GM04503 (cell line): ENCODE measurements at places on chromosomes 5 and 9.

DNA sequence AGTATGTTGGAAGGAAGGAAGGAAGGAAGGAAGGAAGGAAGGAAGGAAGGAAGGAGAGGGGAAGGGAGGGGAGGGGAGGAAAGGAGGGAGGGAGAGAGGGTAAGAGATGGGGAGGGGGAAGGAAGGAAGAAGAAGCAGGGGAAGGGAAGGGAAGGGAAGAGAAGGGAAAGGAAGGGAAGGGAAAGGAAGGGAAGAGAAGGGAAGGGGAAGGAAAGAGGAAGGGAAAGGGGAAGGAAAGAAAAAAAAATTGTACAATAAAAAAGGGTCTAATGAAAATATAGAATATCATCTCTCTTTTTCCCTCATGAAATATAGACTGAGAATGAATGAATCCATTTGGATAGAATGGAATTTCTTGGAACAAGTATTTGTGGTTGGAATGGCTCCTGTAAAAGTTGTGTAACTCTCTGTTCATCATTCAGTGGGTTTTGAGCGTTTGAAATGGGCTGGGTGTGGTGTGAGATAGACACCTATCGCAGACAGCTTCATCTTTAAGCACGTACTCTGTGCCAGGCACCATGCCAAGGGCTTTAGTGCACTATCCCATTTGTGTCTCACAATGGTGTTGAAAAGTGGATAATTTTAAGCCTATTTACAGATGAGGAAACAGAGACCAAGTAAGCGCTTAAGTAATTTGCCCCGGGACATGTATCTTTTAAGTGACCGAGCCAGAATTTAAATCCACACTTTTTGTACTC is 11.6 kb upstream of the PAPPA start:
- DNase-seq, result no peak

DNA sequence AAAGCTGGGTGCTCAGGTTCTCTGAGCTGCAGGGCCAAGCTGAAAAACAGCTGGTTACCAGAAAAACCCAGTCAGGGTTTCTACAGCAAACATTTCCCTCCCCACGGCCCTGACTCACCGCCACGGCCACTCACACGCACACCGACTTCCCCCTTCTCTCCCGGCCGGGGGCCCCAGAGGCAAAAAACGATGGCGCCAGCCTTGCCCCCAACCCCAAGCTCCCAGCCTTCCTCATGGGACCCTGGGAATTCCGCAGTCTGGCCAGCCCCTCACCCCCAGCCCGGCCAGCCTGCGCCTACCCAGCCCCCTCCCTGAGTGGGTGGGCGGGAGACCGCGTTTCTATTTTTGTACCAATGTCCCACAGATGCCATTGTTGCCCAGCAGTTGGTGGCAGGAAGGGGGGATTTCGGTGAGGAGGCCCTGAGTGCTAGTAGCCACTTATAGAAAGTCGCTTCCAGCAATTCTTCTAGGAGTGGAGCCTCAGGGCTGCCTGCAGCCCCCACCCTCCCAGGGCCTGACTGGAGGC is 18.4 kb downstream of the ENG start:
- DNase-seq, result peak; percentile 65

GRCh38 chr5:32916648-32917047 is 205.5 kb downstream of the NPR3 start:
- no peak for DNase-seq

DNA sequence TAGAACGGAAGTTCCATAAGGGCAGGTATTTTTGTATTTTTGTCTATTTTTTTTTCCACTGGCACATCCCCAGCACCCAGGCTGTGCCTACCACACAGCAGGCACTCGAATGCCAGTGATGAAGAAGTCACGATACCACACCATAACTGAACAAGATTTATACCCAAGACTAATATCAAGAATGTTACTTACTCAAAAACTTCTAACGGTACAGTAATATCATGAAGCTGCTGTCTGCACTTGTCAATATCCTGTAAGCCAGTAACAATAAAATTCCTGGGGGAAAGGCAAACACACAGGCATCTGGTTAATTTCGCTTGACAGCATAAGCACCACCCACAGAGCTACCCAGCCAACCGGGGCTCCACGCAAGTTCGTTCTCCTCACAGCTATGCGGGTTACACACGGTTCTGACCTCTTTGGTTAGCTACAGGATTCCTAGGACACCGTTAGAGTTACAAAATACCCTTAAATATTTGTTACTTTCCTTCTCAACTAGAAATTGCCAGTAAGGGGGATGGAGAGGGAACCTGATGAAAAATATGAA is 1.3 kb downstream of the MED10 start:
- DNase-seq, result no peak

DNA sequence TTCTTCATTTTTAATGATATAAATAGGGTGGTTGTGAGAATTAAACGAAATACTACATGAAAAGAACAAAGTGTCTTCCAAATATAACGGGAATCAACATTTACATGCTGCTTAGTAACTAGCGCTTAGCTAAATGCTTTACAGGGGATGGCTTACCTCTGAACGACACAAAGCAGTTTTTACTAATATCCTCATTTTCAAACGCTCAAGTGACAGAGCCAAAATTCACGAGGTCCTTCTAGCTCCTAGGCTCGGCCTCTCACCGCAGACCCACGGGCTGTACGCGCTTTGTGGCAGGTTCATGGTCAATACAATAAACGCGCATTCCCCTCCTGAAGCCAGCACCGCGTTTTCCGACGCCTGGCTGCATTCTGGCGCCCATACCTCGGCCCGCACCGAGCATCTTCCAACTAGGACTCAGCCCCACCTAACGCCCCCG is 442 bp downstream of the ZNF510 start:
- DNase-seq, result no peak

DNA sequence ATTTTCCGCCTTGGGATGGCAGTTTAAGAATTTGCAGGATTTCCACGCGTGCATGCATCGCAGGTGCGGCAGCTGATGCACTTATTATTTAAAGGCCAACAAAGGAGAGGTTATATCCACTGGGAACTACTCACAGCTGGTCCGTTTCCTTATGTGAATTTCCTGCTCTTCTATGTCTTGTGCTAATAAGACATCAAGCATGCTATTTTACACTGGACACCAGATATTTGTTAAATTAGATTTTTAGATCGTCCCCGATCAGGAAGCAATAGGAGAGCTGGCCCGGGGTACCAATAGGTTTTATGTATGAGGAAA is 476 bp upstream of the DTWD2 start:
- DNase-seq, result no peak

- no peak for DNase-seq
These were observed 17.3 kb upstream of the SLC12A7 start for GRCh38 chr5:1128977-1129710.

DNA sequence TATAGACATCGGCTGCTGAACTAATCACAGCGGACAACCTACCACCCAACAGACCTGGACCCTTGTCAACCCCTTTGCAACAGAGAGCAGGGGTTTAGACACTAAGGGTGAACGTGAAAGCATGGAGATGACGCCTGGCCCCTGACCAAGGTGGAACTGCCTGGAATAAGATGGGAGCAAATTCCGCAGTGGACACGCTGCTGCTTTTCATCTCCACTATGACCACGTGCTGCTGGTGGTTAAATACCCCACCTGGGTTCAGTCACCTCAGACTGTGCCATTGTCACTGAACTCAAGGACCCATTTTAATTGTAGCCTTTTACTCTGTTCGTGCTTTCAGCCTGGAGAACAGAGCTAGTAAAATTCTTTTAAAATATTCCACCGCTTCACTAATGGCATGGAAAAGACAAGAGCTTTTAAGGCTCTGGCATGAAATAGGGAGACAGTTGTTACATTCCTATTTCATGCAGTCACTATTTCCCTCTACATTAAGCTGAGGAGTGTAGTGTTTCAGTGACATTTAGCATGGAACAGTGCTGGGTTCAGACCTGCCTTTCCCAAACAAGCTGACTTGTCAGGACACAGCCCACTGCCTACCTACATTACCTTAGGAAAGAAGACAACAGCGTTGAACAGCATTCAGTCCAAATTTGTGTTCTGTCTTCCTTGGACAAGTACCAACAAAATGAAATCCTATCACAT is 96.8 kb downstream of the ANKRD18B start:
- DNase-seq, result peak; percentile 62

DNA sequence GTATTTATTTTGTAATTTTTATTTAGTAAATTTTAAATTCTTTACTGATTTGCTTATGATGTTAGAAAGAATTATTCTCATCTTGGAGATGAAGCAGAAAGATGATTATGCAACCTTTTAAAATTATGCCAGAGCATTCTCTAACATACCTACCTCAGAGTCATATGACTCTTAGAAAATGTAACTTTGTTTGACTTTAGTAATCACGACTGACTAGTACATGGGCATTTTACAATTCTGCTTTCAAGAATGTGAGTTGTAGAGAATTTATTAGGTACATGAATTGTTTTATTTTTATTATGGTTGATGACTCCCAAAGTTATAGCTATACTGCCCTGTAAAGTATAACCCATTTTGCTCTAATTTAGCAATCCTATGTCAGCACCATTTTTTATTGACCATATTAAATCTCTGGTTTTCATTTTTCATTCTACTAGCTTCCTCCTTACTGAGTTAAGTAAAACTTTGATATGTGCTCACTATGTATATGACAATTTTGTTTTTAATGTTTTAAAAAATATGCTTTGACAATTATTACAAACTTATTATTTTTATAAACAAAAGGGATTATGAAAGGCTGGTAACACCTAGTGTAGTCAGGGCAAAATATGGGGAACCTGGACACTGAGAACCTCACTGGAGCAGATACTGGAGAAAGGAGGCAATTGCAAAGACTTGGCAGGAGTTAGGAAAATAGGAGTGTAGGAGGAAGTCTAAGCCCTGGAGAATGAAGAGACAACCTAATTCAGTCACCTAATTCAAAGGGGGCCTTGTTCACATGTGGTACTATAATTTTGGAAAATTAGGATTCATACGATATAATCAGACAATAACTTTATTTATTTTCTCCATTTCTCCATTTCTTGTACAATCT is 249.7 kb upstream of the DAB2 start:
- no peak for DNase-seq

DNA sequence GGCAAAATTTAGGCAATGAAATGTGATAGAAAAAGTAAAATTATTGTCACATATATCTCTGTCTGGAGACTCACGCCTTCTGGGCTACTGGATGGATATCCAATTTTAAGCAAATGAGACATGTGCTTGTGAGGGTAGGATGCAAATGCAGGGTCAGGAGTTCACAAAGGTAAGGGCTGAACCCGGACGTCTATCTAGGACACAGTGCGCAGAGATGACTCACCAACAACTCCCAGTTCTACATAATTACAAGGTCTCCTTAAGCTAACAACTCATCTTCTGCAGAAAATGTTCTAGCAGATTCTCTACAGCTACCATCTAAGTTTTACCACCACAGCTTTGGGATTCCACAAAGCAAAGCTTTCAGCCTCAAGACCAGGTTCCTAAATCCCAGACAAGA is 160.5 kb downstream of the ENTREP1 start:
- no peak for DNase-seq

DNA sequence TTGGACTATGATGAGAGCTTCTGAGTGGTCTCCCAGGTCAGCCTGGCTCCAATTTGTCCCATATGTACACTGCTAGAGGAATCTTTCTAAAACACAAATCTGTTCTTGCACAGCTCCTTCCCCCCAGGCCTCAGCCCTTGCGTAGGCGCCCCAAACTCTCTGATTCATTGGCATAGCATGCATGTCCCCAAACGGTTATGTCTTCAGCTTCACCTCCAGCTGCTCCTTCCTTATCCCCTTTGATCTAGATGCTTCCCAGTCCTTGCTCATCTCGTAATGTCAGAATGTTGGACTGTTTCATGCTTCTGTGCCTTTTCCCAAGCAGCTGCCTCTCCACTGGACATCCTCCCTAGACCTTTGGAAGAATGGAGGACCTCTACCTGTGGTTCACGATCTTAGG is 60.1 kb upstream of the BASP1 start:
- DNase-seq, result no peak

DNA sequence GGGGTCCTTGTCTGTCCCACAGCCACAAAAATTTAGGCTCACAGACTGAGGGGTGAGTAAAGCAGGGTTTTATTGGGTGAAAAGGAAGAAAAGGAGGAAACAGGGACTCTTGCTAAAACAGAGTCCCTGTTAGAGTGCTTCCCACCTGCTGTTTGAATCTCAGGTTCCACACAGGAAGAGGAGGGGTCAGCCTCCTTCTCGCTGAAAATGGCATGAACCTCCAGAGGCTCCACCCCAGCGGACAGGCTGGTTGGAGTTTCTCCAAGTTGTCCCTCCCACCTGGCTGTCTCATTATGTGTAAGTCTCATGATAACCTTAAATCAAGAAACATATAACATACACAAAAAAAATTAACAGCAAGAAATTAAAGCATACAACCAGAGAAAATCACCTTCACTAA is 28.3 kb upstream of the UHRF2 start:
- DNase-seq, result no peak

- no peak for DNase-seq
These were observed 763 bp downstream of the FGD3 start for GRCh38 chr9:92948038-92948534.

GRCh38 chr5:108148715-108149139 is 233.2 kb downstream of the FBXL17 start:
- no peak for DNase-seq

GRCh38 chr5:169721771-169722170 is 84.7 kb downstream of the DOCK2 start:
- DNase-seq, result no peak

DNA sequence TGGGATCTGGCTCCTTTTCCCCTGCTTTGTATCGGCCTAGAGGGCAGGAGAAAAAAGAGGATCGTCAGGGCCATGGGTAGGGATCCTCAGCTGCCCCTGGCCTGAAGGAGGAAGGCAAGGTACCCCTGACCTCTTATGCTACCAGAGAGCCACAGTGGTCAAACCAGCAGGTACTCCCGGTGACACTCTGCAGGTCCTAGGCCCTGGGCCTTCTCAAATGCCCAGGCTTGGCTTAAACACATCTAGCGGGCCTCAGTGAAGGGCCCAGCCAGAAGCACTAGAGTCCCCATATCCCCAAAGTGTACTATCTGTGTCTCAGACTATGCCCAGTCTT is 3.5 kb downstream of the IRF1 start:
- no peak for DNase-seq

DNA sequence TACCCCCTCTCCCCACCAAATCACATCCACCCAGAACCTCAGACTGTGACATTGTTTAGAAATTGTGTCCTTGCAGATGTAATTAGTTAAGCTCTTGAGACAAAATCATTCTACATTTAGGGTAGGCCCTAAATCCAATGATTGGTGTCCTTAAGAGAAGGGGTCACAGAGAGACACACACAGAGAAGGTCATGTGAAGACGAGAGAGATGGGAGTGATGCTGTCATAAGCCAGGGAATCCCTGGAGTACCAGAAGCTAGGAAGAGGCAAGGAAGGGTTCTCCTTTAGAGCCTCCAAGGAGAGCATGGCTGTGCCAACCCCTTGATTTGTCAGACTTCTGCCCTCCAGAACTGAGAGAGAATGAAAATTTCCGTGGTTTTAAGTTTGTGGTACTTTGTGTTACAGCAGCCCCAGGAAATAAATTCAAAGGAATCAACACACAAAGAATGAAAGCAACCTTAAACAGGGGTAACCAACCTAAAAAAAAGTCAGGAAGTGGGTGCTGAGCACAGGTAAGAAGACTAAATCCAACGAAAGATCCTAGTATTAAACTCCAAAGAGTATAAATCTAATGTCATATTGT is 33.6 kb downstream of the TIMD4 start:
- no peak for DNase-seq

- no peak for DNase-seq
These were observed 199.2 kb downstream of the TLR4 start for GRCh38 chr9:117903453-117903852.
